ENCODE measurements at places on chromosomes 6 and 20.

- peak; percentile 41 for DNase-seq
These were observed 144.6 kb downstream of the SOBP start for GRCh38 chr6:107634324-107635056.

- DNase-seq = no peak
These were observed 223.0 kb downstream of the NFATC2 start for GRCh38 chr20:51319522-51319921.

GRCh38 chr6:55495277-55495676, 83.7 kb downstream of the HMGCLL1 start:
- no peak for DNase-seq

DNA sequence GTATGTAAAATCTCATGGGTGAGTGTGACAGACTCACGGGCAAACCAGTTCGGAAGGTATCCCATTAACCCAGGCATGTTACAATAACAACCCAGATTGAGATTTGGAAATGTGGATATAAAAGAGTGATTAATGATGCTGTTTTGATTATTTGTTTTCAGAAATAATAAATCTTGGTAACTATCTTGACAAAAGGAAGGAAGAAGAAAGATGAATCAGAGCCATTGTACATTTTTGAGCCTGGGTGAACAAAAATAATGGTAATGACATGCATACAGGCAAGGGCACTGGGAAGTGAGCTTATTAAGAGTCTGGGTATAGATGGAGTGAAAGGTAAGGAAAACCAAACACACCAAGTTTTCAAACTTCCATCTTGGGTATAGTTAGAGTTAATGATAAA, 862.0 kb downstream of the PHF3 start:
- DNase-seq = no peak

DNA sequence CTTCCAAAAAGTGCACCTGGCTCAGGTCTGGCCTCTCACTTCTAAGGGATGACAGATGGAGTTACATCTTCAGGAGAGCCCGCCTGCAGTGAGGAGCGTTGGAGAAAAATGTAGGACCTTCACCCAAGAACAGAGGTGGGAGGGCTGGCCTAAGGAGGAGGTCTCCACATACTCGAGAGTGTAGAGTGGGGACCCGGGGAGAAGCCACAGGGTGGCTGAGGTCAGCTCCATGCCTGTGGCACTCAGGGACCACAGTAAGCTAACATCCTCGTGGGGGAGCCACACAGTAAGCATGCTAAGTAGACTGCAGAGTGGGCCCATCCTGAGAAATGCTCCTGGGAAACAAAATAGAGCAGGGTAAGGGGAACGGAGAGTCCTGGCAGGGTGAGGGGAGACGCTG, 24.0 kb downstream of the AAR2 start:
- DNase-seq = peak; percentile 18

- no peak for DNase-seq
These were observed 139.4 kb downstream of the ID4 start for GRCh38 chr6:19976411-19977129.

- no peak for DNase-seq
These were observed 618.6 kb downstream of the CBLN4 start for GRCh38 chr20:55386686-55387085.

DNA sequence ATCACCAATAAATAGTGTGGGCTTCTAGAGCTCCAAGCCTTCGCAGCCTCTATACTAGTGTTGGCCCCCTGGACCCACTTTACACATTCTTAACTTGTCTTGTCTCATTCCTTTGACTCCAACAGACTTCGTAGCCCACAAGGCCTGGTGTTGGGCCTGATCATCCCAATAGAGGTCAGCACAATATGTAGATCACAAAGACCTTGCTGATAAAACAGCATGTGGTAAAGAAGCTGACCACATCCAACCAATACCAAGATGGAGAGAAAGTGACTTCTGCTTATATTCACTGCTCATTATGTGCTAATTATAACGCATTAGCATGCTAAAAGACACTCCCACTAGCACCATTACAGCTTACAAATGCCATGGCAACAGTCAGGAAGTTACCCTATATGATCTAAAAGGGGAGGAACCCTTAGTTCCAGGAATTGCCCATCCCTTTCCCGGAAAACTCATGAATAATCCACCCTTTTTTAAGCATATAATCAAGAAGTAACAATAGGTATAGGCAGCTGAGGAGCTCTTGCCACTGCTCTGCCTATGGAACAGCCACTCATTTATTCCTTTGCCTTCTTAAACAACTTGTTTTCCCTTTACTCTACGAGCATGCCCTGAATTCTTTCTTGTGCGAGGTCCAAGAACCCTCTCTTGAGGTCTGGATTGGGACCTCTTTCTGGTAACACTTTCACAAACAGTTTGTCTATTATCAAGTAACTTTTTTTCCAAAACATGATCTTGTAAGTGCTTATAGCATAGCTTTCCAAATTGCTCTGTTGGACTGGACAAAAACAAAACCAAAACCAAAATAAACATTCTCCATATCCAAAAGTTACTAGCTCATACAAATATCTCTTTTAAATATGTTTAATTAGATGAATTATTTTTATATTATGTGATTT, 54.6 kb upstream of the ECHDC1 start:
- no peak for DNase-seq

DNA sequence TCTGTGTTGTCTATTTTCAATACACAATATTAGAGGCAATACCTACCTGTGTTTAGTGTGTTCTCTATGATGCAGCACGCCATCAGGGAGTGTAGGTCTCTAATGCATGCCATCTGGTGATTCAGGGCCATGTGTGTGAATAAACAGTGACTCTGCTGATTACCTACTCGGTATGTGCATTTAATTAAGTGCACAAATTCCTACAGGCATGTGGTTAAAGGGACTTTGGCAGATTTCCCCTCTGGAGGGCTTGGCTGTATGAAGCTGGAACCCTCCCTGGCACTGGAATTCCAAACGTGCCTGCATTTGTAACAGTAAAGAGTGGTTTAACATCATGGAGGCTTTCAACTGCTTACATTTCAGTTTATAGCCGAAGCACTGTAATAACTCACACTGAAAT, 401.5 kb upstream of the SASH1 start:
- no peak for DNase-seq

- DNase-seq = no peak
These were observed 288.2 kb upstream of the MAN1A1 start for GRCh38 chr6:119637768-119638167.

DNA sequence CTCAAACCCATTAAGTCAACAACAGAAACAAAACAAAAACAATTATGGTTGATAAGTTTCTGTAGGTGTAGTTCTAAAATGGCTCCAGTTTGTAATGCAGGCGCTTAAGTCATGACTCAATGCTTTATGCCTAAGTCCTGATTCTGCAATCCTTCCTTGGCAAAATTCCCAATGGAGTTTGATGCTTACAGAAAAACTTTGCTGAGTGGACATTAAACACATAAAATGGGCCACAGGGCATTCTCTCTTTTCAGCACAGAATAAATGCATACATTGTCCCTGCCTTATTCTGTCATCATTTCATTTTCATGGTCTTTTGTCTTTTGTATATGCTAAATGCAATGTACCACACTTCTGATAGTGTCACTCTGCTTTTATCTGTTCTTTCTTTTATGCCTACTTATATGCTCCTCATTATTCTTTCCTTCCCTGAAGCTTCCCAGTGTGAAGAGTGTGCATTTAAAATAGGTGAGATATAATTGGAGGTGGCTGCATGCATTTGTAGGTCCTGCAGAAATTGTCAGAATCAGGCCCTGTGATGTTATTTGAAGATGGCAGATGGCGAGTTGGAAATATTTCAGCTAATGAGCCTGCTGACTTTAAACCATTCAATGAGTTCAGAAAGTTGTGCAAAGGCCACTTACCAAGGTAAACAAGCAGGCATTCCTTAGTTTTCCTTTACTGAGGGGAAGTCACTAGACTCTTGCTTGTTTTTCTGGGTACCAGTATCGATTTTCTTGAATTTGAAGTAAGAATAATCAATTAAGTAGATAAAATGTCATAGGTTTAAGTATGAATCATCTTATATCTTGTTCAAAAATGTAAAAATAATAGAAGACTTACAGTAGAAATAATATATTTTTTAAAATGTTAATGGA, 313.1 kb downstream of the TRDN start:
- DNase-seq = no peak

DNA sequence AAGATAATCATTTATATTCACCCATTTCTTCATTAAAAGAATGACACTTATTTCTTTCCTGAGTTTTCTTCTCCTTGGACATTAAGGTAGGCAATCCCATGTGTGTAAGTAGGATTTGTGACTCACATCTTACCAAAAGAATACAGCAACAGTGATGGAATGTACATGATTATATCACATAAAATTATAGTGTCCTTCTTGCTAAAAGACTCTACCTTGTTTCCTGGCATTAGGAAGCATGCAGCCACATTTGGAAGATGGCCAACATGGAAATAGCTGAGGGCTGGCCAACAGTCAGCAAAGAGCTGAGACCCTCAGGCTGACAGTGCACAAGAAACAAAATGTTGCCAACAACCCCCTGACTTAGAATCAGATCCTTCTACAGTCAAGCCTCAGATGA, 327.9 kb upstream of the MARCKS start:
- no peak for DNase-seq

GRCh38 chr6:21595285-21596144, 2.0 kb downstream of the SOX4 start:
- DNase-seq = peak; percentile 51

- DNase-seq = no peak
These were observed 567.4 kb upstream of the CITED2 start for GRCh38 chr6:139941826-139942225.

GRCh38 chr6:54011277-54011648, 100.0 kb upstream of the MLIP start:
- DNase-seq = no peak

GRCh38 chr6:169014211-169015197, 239.1 kb downstream of the THBS2 start:
- DNase-seq = no peak

- peak; percentile 41 for DNase-seq
These were observed 1.1 kb upstream of the BEND3 start for GRCh38 chr6:107116328-107116892.

GRCh38 chr6:7879980-7880717, 30.4 kb downstream of the TXNDC5 start:
- no peak for DNase-seq

GRCh38 chr6:1381481-1382330, 7.7 kb upstream of the FOXF2 start:
- peak; percentile 84 for DNase-seq

GRCh38 chr6:33377171-33377570, 14.5 kb upstream of the KIFC1 start:
- no peak for DNase-seq

- no peak for DNase-seq
These were observed 21.7 kb downstream of the KCNK5 start for GRCh38 chr6:39207416-39208222.

GRCh38 chr6:74574794-74575193, 631.1 kb downstream of the COL12A1 start:
- DNase-seq = no peak

GRCh38 chr6:27267857-27268434, 20.4 kb downstream of the PRSS16 start:
- DNase-seq = no peak

DNA sequence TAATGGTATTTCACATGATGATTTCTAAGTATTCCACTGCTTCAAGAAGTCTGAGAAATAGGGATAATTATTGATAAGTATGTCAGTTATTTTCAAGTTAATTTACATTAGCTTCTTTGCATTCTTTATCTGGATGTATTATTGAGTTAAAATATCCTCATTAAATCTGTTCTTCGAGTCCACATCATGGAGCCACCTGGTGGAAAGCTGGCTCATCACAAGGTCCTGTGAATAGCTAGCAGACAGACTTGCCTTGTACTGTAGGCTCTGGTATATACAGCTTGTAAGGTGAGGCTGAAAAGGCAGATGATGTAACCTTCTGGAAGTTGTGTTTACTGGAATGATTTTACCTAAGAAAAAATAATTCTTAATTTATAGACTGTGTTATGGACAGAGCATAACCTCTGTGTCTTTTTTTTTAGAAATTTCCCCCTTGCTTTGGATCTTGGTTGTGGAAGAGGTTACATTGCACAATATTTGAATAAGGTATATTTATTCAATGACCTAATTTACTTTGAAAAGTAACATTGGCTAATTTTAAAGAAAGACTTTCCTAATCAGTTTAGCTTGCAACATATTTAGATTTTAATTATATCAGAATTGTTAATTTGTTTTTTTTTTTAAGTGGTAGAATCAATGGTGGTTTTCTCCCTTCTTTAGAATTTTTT, 3.5 kb downstream of the NDUFAF5 start:
- peak; percentile 34 for DNase-seq

- no peak for DNase-seq
These were observed 31.6 kb downstream of the CBFA2T2 start for GRCh38 chr20:33521461-33521860.

GRCh38 chr6:160000280-160000704, 31.4 kb downstream of the IGF2R start:
- no peak for DNase-seq

- DNase-seq = no peak
These were observed 14.6 kb downstream of the MAVS start for GRCh38 chr20:3861191-3861590.

DNA sequence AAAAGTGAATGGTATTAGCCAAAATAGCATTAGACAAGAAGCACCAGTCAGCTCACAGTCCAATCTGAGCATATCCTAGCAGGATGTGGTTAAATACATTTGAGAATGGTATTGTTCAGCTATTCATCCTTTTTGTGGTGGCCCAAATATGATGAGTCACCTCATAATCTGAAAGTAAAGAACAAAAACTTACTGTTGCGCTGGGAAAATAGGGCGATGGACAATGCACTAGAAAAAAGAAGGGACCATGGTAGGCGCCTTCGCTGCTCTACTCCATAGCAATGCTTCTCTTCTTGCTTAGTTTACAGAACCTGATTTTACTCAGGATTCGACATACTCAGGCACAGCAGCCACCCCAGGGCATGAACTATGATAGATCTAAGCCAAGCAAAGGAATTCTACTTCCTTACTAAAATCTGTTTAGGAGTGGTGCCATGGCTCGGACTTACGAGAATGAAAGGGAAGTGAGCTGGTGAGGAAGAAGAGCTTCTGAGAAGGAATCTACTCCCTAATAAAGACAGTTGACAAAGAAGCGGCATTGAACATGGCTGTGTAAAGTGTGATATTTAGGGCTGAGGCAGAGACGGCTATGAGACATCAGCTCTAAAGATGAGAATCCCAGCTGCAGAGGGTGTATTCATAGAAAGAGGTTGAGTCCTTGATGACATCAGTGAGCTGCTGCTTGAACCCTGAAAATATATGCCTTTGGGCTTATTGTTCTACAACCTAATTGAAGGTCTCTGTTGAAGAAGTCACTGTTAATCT, 16.6 kb upstream of the FBXO9 start:
- DNase-seq = no peak

DNA sequence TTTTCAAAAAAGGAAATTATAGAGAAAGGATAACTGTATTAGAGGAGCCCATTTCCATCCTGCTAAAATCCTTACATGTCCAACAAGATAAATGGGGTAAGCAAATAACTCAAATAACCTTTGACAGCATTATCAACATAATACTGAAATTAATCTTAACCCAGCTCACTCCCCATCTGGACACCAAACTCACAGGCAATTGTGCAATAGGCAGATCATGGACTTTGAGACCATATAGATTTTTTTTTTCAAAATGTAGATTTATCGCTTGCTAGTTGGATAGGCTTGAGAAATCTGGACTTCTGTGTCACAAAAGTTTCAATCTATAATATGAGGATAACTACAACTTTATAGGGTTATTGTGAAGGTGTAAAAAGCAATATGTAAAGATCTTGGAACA, 134.4 kb upstream of the ASCC3 start:
- no peak for DNase-seq

GRCh38 chr6:42182101-42182500, 8.9 kb downstream of the GUCA1A start:
- DNase-seq = no peak

Measured in activated T-cell treated with anti-CD3 and anti-CD28 coated beads, Interleukin-2, amount 50 U/mL, for 24 hours (primary cell).